ENCODE measurements at places on chromosomes 13 and 19.

DNA sequence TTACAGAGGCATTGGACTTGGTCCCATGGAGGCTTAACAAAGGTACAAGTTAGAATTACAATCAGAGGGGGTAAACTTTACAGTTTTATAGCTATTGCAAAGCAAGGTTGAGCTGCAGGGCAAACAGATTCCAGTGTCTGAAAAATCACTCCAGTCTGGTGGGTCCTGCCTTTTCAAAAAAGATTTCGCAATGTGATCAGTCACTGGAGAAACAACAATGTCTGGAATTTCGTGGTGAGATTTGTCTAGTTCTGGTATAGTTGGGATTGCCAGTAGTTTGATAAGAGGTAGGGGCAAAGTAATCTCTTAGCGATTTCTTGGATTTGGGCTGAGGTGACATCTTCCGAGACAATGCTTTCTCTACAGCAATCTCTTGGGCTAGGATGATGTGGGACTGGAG, 1198.2 kb upstream of the PCDH9 start:
- peak; percentile 2 for DNase-seq

DNA sequence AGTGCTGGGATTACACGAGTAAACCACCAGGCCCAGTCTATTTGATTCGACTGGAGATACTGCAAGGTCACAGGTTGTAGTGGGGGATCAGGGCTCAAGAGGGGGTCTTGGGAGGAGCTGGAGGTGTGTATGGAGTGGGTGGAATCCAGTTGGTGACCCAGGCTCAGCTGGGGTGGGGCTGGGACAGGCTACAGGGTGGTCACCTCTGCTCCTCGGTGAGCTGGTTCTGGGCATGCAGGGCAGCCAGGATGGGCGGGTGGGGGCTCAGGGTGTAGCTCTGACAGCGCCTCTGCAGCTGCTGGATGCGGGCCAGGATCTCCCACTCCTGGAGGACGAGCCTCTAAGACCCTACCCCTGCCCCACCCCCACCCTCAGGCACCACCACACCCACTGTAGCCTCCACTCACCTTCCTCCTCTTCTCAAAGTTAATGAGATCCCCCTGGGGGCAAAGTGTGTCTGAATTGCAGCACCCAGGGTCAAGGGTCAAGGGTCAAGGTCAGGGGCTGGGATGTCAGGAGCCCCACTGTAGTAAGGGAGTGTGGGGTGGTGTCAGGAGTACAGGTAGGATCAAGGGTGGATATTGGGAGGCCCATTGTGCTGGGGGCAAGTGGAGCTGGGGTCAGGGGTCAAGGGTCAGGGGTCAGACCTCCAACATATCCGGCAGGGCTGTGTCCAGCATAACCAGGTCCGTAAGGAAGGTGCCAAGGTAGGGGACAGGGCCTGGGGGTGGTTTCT, 17.1 kb downstream of the RGL3 start:
- DNase-seq: no peak

DNA sequence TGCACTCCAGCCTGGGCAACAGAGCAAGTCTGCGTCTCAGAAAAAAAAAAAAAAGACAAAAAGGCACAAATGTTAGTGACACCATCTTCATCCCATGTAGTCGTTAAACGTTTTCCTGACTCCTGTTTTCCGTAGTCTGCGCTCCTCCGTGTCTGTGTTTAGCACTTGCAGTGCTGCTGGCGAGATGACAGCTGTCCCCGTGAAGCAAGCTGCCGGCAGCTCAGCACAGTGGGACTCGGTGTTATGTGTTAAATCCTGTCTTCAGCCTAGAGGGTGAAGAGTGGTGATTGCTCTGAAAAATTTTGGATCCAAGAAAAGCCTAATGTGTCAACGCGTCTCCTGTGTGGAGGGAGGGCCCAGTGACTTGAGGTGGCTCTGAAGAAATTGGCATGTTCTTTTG, 18.4 kb downstream of the UBXN6 start:
- no peak for DNase-seq

DNA sequence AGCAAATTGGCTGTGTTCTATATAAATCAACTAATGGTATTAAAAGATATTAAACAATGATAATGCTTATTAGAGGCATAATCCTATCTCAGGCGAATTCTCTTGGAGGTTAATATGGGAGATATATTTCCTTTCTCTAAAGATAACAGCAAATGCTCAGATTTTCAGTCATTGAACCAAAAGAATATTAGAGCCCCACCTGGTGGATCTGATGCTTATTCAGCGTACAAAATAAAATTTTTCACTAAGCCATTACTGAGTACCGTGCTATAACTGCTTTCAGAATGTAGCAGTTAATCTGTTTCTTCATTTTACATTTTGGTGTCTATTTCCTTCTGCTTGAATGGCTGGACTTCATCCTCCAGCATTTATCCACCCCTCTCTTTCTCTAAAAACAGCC, 143.3 kb upstream of the IPO5 start:
- peak; percentile 5 for DNase-seq

GRCh38 chr19:49409441-49410029, 13.7 kb downstream of the PTH2 start:
- DNase-seq: no peak

GRCh38 chr19:50050406-50051227, 24.8 kb downstream of the ZNF473 start:
- peak; percentile 64 for DNase-seq
